ENCODE measurements at places on chromosomes 16 and 17.
A peak's percentile ranks its signal among the peaks of the same experiment; 100 is the strongest.

- DNase-seq = no peak
Observed at GRCh38 chr16:58685084-58685449, 497 bp upstream of the SLC38A7 start.

DNA sequence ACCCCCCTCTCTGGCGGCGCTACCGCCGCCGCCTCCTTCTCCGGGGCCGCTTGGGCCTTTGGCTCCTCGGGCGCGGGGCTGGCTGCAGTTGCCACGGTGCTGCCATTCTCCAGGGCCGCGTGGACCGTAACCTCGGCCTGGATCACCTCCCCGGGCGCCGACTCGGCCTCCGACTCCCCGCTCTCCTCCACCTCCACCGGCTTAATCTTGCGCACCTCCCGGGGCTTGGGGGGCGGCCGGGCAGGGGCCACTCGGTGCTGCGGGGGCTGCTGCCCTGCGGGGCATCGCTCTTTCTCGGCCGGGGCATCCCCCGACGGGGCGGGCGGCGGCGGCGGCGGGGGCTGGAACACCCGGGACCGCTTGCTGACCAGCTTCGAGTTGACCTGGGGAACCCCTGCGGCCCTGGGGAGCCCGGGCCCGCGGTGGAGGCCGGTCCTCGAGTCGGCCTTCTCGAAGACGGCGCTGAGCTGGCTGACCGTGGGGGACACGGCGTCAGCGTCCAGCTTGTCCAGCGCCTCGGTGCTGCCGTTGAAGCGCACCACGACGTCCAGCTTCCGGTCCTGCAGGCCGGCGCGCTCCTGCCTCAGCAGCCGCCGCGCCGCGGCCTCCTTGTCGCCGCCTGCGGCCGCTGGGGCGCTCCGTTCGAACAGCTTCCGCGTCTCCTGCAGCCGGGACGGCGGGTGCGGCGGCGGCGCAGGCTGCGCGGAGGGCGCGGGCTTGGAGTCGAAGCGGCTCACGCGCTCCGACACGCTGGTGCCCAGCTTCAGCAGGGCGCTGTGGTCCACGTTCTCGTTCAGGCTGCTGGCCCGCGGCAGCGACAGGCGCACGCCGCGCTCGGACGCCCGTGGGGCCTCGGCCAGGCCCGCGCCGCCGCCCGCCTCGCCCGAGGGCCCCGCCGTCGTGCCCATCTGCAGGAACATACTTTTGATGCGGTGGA is 792 bp downstream of the PPP1R9B start:
- DNase-seq = peak; percentile 52

DNA sequence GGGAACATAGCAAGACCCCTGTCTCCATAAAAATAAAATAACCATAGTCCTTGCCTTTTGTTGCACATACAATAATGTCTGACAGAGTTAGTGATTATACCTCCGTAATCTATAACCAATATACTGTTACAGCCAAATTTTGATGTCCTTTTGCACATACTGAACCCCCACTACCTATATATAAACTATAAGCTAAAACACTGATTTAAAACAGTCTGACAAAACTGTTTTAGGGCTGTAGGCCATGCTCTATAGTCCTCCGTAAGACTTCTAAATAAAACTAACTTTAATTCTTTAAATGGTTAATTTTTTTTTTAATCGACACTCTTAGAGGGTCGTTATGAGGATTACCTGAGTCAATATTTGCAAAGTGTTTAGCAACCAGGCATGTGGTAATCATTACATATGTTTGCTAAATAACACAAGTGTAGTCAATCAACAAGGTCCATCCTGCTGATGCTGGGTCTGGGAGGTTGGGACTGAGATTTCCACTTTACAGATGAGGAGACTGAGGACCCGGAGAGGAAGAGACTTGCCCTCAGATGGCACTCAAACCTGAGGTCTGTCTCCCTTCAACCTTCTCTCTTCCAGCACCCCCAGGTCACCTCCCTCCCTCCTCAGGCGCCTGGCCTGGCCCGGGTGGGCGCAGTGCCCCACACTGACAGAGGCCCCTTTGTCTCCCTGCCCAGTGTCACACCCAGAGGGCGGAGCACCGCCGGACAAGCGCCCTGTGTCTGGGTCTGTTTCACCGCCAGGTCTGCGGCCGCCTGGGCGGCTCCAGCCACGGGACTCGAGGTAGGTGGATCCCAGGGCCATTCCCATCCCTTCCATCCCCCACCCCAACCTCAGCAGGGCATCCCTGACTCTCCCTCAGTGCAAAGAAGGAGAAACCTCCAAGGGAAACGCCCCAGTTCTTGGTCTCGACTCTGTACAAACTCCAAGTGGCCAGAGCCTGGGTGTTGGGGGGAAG is 10.3 kb downstream of the ZNF385C start:
- no peak for DNase-seq

DNA sequence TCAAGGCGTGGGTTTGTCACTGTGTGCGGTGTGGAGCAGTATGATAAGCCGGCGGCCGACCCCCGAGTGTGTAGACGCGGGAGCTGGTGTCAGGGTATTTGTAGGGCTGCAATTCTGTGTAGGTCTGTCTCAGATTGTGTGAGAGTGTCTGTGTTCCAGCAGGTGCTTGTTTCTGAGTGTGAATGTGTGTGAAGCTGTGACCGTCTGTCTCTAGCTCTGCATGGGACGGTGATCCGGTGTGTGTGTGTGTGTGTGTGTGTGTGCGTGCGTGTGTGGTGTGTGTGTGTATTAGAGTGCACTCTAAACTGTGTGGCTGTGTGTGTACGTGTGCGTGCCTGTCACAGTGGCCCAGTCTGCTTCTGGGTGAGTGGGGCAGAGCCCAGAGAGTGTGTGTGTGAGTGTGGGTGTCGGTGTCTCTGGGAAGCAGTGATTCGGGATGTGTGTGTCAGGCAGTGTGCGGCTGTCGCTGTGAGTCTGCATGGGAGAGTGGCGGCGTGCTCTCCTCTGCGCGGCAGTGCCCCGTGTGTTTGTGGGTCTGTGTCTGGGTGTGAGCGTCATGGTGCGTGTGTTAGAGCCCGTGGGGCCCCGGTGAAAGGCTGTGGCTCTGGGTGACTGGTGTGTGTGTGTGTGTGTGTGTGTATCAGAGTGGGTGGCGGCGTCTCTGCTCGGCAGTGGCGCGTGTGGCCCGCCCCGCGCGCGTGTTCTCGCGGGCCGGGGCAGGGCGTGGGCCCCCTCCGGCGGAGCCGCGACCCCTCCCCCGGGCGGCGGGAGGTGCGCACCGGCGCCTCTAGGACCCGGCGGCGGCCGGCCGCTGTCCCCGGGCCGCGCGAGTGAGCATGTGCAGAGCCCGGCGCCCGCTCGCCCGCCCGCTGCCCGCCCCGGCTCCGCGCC is at the start of gene WSCD1:
WSCD1 (plus strand) TSS at position 841 of the 891 bp plus-strand sequence. CDS start 10,280 bp downstream, outside the sequence.
- DNase-seq = no peak

DNA sequence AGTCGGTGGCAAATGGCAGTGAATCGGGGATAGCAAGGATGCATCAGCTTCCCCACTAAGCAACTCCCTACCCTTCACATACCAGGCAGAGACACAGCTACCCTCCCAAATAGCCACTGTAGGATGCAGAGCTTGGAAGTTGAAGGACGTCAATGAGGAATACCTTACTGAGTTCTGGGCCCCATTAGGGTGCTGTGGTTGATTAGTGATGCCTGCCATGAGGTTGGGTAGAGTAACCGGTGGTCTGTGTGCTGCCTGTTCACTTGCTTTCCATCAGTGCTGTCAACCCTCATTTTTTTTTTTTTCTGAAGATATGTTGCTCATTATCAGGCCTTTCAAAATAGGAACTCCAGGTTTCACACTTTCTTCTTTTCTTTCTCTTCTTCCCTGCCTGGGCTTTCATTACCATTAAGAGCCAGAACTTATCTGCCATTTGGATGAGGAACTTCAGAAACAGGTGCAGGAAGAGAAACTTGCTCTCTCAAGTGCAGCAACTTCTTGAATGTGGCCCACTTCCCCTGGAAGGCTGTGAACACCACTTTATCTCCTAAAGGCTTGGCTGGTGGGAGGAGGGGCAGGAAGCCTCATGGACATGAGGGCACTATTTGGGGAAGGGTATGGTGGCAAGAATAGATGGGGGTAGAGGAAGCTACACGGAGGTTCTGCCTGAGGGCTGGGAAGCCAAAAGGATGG is 183.5 kb downstream of the NTN1 start:
- no peak for DNase-seq

- DNase-seq = no peak
Observed at GRCh38 chr17:56926704-56927103, 12.9 kb upstream of the TRIM25 start.

- DNase-seq = no peak
Observed at GRCh38 chr16:86357950-86358349, 152.4 kb upstream of the FOXF1 start.

GRCh38 chr16:48901712-48902374 is 291.9 kb upstream of the N4BP1 start:
- DNase-seq = no peak

GRCh38 chr17:45990886-45991285 is 8.2 kb upstream of the STH start:
- no peak for DNase-seq

DNA sequence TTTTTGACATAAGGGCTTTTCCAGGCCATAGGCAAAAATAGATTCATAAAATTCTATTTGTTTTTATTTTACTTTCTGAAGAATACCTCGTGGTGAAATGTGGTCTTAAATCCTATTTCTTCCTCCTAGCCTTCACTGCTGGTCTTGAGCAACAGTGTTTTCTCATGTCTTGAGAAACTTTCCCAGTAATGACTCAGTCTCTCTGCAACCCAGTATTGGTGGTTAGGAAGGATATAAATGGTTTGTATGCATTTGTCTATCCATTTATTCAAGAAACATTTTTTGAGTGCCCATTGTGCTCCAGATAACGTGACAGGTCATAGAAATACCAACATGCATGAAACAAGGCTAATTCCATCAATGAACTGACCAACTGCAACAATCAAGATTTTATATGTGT is 213.9 kb downstream of the TMEM114 start:
- DNase-seq = no peak

DNA sequence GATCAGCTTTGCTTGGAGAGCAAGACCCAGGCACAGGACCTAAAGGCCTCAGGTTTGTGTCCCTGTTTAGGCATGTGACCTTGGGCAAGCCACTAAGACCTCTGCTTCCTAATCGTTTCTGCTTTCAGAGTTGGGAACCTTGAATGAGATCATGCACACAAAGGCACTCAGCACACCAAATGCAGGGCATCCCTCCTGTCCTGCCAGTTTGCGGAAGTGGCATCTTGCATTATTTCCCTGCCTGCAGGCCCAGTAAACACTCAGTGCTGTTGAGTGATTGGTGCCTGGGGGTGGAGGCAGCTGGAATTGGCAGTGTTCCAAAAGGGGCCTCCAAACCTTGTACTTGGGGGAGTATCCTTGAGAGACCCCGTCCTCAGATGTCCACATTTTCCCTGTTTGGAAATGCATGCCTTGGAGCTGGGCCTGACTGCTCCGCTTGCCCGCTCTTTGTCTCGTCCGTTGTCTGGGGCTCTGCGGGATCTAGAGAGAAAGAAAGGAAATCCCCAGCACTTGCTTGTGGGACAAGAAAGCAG is 28.7 kb downstream of the MRM1 start:
- DNase-seq = no peak

- no peak for DNase-seq
Observed at GRCh38 chr17:77619326-77619725, 339.2 kb upstream of the TNRC6C start.

DNA sequence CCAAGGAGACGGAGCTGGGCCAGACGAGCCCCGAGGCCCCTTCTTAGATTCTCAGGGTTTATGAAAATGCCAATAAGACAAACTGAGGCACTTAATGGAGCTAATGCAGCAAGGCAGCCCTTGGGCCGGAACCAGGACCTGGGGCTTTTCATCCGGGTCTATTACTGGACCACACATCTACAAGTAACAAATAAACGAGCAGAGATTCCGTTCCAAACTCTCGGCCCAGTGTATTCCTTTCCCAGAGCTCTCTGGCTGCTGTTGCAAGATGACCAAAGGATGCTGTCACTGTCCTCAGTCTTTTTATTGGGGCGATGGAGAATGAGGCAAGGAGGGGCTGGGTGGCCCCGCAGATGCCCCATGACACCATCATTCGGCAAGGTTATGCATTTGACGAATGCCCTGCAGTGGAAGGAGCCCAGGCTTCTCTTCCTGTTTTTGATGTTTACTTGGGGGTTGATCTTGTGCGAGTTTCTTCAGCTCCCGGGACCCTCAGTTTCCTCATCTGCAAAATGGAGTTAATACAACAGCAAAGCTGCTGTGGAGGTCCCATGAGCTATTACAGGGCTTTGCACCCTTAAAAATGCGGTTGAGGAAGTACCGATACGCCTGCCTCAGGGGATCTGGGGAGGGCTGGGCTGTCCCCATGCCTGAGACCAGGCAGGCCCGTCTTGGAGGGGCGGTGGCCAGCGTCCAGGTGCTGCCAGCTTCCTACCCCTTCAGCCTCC is 1.1 kb upstream of the NTN1 start:
- no peak for DNase-seq

- no peak for DNase-seq
Observed at GRCh38 chr17:83057397-83057761, 22.0 kb upstream of the METRNL start.

GRCh38 chr16:59400830-59401229 is 666.7 kb upstream of the GOT2 start:
- no peak for DNase-seq
